ENCODE measurements at places on chromosomes 1 and 21.

DNA sequence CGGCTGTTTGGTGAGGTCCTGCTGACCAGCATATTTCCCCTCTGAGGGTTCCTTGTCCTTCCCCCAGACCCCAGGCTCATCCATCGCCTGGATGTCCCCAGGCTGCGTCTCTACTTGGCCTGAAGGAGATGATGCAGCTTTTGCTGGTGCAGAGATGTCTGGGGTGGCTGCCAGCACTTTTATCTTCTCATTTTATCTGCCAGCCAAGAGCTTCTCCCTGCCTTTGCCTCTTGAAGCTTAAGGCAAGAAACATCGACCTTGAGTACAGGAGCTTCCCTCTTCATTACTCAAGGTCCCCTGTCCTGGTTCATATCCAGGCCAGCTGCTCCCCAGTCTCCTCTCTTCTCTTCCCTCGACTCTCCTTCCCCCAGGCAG lies 9.2 kb upstream of the H6PD start:
- DNase-seq, result no peak

- no peak for DNase-seq
These were observed 908 bp downstream of the KRTAP19-1 start for GRCh38 chr21:30479259-30479658.

GRCh38 chr1:186790101-186790500 lies 38.6 kb upstream of the PLA2G4A start:
- DNase-seq, result no peak

DNA sequence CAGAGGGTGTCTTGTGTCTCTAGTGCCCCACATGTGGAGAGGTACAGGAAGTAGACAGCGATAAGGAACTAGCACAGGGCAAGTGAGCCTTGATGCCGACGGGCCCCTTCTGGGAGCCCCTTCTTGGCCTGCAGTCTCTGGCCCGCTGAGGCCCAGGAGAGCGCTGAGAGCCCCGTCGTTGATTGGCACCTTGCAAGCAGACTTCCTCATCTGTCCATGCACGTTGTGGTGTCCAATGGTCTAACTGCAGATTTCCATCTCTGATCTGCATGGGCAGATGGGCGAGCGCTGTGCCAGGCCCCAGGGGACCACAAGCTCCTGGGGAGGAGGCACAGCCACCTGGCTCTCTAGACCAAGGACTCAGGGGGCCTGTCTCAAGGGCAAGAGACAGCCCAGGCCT lies 32.4 kb downstream of the PLEKHA6 start:
- DNase-seq, result no peak

DNA sequence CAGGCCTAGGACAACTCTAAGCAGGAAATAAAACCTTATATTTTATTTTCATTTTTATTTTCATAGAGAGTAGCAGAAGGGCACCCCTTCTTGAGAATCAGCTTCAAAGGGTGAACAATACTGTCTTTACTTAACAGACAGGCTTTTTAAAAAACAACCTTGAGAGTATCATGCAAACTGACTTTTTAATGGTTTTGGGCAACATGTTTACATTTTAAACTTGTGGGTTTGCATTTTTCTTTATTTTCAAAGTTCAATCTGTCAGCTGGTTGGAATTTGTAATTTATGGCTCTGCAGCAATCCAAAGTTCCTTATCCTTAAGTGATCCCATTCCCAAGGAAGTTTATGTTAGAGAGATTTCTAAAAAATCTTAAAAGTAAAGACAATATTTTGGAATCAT lies 392.3 kb upstream of the ADAMTS5 start:
- DNase-seq, result no peak

DNA sequence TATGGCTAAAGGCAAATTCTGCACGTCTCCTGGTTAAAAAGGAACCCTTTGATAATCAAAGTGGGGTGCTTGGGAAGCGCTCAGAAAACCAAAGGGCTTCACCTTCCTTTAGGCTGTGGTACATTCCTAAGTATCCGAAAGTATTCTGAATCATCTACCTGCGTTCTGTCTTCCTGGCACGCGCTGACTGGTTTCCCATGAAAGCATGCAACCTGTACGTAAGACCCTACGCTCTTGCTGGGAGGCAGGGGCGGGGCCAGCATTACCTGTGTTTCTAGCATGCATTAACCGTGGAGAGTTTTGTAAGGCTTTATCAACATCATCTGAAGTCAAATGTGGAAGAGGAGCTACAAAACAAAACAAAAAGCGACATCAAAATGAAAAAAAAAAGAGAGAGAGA lies 96.0 kb downstream of the ERG start:
- DNase-seq, result no peak

GRCh38 chr1:185137896-185138545 lies 18.7 kb downstream of the TRMT1L start:
- no peak for DNase-seq
